Cortex of kidney (tissue), 1 donor: ENCODE measurements at places on chromosomes 12 and 14.

DNA sequence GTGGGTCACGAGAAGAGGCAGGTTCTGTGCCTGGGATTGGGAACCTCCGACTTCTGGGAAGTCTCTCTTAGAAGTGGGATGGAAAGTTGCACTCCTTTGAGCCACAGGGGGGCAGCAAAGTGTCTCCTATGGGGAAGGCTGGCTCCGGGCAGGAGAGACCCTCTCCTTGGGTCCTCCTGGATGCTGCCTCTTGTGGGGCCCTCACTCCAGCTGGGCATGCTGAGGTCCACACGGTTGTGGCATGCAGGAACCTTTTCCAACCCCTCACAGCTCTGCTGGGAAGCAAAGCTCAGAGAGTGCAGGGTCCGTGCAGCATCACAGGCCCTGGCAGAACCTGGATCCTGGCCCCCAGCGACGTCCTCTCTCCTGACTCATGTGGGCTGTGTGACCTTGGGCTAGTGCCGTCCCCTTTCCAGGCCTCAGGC is 17.4 kb downstream of the SDSL start:
- no peak for DNase-seq

DNA sequence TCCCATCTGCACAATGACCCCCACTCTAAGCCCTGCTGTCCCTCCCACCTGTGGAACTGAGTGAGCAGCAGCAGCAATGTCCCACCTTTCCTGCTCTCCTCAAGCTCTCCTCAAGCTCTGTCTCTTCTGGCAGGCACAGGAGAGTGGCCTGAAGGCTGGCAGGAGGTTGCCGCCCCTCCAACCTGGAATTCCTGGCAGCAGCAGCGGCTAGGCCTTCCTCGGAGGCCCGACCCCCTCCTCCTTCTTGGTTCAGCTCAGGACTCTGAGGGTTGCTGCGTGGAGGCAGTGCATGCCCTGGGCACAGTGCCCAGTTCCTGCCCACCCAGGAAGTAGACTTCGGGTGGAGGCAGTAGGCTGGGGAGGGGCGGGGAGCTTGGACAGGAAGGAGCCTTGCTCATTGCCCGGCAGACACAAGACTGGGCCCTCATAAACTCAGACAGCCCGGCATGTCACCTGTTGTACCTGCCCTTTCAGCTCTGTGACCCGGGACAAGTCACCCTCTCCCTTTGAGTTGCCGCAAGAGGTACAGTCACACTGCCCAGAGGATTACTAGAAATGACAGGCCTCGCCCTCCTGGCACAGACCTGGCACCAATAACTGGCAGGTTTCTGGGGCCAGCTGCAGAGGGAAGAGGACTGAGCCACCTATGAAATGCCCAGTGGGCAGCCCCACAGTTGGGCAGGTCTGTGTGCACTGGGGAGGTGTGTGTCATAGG is 2.1 kb upstream of the SERPINA1 start:
- no peak for DNase-seq

DNA sequence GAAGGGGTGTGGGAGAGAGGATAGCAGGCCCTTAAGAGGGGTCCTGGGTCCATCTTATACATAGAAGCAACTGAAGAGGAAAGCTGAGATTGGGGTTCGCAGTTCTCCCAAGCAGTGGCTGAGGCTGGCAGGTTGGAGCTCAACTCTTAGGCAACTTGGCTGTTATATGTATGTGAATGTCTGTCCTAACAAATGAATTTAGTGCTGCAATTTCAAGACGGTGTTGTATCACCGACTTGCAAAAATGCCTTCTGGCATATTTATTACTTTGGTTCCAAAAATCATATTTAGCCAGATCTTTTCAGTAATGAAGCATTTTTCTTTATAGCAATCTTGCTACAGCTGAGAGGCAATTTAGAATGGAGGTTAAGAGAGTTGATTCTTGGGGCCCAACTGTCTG is 148.3 kb downstream of the AKAP6 start:
- no peak for DNase-seq

DNA sequence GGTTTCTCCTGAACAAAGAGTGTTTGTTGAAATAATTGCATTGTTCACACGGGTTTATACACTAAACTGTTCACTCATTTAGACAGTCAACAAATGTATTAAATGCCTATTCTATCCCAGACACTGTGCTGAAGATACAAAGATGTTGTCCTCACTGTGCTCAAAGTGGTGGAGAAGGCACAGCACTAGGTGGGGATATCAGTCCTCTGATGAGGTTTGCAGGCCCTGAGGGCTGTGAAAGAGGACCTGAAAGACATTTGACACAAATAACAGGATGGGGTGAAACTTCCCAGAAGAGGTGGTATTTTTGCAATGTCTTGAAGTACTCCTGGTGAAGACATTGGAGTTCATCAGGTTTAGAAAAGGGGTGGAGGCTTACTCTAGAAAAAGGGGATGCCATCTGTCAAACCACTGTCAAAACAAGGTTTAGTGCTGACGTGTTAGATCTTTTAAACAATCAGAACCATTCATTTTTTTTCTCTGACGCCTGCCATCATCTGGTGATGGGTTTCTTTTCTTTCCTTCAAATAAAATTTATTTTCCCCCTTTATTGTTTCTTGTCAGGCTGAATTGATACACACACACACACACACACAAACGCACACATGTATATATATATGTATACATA is 69.5 kb downstream of the ACSS3 start:
- DNase-seq, result no peak

GRCh38 chr12:88691811-88692210 is 111.5 kb upstream of the KITLG start:
- DNase-seq, result no peak

DNA sequence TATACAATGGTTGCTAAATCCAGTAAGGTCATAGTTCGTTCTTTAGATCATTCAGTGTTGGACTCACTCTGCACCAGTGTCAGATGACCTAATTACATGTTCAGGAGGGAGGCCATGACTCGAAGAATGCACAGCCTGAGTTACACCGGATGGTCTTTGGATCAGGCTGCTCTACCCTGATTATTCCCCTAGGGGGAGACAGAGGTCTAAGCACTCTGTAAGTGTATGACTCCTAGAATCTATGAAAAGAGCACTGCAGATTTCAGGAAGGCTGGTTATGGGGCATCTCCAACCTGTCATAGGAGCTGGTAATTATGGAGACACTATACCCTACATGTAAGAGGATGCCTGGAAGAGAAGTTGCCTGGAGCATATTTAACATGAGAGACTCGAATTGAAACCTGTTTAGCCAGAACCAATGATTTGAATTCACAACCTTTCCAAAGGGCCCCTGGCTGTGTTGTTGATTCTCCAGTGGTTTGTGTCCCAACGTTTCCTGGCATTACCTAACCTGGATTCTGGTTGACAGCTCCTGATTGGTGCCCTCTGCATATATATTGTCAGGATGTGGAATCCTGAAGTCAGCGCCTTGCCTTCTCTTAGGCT is at the start of gene MUCL1:
Gene MUCL1 (plus strand): TSS at position 584 of the 606 bp plus-strand sequence. CDS start 67 bp downstream, outside the sequence.
- no peak for DNase-seq

DNA sequence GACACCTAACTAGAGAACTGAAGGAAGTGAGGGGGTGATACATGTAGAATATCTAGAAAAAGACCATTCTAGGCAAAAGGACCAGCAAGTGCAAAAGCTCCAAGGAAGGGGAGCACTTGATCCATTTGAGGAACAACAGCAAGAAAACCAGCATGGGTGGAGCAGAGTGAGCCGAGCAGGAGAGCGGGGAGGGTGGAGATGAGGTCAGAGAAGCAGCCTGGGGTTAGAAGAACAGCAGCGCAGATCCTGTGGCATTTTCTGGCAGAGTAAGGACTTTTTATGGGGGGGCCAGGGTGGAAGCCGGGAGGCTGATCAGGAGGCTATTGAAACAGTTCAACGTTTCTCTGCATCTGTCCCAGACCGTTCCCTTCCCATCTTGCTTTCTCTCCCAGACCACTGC is 24.5 kb upstream of the TMCC3 start:
- DNase-seq, result no peak

DNA sequence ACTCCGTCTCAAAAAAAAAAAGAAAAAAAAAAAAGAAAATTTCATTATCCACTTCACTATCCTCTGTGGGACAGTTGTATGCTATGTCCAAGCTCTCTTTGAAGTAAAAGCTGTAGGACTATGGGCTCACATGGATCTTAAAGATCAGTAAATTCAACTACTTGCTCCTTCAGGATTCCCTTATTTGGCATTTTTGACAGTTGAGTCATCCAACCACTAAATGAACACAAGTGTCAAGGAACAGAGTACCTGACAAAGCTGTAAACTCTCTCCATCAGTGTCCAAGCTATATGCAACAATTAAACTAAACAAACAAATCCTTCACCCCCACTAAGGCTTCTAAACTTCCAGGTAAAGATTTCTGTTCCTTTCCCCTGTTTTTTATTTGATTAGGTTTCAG is 177.0 kb downstream of the CEP128 start:
- no peak for DNase-seq

DNA sequence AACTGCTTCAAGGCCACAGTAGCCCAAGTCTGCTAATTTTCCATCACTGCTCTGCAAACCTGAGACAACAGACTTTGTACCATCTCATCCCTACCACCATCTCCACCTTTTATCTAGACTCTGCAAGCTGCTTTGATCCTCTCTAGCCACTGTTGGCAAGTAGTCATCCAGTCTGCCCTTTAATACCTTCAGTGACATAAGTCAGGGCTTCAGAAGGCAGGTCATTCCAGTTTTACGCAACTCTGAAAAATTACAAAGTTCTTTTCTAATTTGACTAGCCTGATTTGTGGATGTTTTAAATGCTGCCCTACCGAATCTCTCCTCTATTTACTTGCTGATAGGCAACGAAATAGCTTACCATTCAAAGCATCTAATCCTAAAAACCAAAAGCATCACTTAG is 2.8 kb downstream of the FERMT2 start:
- DNase-seq, result no peak

DNA sequence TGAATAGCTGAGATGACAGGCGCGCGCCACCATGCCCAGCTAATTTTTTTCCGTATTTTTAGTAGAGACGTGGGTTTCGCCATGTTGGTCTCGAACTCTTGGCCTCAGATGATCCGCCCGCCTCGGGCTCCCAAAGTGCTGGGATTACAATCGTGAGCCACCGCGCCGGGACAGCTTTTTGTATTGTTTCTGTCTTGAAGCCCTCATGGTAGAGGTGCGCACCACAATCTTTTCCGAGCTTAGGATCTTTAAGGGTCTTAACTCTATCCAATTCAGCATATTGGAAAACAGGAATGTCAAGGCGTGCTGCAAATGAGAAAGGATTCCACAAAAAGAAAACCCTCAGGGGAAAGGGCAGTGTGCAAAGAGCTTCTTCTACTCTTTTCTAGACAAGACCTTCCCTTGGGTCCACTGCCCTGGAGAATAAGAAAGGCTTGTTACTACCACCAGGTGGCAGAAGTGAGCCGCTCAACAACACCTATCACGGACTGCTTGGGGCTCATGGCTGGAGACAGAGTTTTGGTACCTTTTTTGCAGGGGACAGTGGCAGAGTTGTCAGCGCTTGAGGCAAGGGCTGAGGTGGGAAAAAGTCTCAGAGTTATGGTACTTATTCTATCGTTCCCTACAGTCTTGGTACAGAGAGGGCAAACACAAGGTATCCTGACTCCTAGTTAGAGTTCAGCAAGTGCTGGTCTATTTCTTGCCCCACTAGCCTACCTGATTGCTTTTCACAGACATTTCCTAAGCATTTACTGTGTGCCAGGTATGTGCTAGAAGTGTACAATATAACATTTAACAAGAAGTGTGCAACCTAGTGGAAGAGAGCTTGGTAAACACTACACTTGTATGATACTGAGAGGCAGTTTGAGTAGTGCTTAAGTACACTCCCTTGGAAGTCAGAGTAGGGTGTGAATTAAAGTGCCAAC is 16.4 kb upstream of the SP7 start:
- DNase-seq, result no peak
